ENCODE measurements at places on chromosomes 2 and 18.

DNA sequence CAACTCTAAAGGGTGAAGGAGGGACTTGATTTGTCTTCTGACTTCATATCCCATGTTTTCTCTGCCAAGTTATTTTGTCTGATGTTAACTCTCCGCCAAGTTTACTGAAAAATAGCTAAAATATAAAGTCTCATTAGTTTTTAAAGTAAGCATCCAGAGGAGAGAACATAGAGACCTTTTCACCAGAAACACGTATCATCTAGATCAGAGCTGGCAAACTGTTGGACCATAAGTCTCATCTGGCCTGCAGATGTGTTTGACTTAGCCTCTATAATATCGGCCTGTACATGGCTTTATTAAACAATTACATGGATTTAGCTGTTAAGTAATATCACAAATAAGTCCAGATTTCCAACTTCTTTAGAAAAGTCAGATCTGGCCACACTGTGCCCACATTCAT is 182.6 kb downstream of the PLCL1 start:
- no peak for DNase-seq

DNA sequence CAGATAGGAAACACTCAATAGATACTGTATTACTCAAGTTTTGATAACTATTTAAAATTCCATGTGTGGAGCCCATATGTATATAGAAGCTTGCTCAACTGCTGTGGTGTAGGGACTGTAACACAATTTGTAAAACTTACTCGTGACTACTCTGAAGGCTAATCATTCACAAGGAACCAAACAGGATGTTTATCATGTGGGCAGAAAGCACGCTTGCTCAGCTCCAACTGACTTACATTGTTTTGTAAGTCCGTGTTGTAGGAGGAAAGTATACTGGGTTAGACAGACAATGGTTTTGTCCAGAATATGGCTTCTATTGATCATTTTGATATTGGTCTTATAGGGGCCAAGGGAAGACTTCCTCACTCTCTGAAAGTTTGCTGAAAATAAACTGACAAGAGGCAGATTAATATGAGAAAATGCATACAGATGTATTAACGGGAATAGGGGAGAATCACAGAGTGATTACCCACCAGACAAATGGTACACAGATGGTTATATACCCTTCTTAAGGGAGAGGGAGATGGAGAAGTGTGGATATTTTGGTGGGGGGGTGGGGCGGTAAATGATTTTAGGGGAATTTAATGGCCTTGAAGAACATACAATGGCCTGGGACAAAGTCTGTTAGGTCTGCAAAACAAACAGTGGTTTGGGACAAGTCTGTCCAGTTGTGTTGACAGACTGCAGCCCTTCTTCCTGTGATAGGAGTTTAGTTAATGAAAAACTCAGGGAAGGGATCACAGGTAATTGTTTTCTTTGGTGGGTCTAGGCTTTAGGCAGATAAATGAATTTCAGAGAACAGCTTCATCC is 259.3 kb upstream of the SP5 start:
- no peak for DNase-seq

DNA sequence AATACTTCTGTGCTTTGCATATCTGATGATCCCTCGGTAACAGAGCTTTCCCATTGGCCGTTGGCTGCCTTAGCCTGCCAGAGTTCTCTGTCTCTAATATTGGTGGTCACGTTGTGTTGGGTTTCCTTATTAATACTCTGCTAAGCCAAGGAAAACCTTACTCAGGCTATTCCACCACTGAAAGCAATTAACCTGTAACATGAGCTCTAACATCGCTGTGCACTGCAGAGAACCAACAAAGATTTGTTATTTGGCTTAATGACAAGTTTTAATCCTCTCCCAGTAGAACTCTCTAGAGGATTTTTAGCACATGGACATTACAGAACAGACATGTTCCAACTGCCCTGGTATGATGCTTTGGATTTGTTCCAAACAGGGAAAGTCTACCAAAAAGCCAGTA is 825.9 kb upstream of the POU3F3 start:
- no peak for DNase-seq

DNA sequence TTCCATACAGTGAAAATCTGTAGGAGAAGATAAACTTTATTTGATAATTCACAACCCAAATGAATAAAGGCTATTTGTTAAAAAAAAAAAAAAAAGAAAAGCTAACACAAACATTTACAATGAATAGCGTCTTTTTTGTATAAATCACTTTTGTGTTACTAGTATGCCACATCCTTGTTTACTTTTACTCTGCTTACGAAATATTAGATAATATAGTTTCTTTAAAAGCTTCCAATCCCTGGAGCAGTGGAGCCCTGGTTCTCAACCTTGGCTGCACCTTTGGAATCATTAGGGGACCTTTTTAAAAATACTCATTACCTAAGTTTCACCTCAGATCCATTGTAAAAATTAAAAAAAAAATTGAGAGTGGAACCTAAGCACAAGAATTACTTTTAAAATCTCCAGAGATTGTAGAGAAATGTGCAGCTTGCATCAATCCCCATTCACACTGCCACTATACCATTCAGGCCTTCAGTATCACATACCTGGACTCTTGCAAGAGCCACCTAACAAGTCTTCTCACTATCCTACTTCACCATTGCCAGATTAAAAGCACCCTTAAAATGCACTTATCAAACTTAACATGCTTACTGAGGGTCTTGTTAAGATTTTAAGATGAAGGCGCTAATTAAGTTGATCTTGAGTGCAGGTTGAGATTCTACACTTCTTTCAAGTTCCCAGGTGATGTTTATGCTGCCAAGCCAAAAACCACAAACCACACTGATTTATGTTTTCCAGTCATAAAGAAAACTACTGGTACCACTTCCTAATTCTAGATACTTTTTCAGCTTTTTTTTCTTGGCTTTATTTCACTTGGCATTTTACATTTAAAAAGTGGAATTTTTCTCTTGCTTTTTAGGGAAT is 59.7 kb upstream of the ZC3H15 start:
- no peak for DNase-seq

DNA sequence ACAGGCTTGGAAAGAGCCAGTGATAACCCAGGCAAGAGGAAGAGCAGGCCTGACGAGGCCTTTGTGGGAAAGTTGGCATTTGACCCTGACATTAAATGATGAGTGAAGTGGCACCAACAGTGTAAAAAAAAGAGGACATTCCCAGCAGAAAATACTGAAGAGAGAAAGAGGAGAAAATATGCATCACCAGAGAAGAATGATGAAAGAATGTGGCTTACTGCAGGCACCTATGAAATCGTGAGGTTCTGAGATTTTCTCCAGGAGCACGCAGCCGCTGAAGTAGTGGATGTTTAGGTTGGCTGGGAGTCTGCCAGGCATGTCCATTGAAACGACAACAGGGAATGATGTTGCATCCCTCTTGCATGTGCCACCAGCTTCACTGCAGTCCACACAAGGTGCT is 13.8 kb downstream of the EHD3 start:
- no peak for DNase-seq

DNA sequence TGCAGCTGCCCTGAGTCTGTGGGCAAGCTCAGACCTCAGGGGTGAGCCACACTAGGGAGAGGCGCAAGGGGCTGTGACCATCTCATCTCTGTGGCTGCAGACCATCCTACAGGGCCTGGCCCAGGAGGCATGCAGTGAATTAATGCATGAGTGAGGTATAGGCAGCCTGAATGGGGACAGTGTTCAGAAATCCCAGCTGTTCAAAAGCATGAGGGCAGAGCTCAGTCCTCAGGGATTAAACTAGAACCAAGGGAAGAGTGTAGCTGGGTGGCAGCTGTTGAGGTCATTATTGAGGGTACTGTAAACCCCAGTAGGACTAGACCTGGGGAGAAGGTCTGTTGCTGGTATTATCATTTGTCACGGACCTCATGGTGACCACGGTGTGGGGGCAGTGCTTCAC is 17.0 kb downstream of the TMEM177 start:
- DNase-seq = no peak

DNA sequence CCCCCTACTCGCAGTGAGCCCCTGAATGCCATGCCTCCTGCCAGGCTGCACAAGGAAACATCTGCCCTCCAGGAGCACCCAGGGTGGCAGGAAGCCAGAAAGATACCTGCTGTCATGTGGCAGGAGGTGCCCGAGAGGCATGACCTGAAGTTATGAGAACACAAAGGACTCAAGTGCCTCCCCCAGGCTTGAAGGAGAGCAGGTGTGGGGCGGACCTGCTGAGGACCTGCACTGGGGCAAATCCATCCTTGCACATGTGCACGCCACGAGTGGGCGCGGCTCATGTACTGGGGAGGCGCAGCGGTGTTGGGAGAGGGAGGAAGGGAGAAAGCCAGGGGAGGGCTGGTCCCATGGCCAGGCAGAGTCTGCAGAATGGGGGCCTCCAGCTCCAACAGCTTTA is 26.9 kb downstream of the SDC1 start:
- DNase-seq = no peak

- no peak for DNase-seq
Observed at GRCh38 chr2:157363612-157364101, 38.0 kb upstream of the ERMN start.

DNA sequence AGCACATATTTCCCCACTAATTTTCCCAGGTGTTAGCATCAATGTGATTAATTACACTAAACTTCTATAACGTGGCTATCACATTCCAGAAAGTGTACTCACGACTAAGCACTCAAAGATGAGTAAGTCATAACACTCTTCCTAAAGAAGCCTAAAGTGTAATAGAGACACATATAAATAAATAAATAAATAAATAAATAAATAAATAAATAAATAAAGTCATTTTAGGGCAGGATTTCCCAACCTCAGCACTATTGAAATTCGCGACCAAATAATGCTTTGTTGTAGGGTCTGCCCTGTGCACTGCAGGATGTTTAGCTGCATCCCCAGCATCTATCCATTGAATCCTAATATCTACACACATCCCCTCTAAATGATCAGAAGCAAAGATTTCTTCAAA is 390.9 kb downstream of the CDH7 start:
- DNase-seq = no peak

DNA sequence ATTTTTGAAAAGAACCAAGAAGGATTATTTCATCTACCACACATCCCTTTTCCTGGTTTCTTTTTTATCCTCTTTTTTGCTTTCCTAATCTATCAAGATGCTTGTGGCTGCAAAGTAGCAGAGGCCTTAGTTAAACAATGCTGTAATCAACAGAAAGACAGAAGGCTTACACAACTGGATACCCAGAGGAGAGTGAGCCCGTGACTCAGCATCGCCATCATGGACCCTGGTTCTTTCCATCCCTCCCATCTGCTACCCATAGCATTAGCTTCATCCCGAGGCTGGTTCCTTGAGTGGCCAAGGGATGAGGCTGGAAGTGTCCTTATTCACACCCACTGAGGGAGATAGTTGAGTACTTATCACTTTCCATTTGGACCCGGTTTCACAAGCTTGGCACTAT is 7.5 kb upstream of the HAAO start:
- no peak for DNase-seq

DNA sequence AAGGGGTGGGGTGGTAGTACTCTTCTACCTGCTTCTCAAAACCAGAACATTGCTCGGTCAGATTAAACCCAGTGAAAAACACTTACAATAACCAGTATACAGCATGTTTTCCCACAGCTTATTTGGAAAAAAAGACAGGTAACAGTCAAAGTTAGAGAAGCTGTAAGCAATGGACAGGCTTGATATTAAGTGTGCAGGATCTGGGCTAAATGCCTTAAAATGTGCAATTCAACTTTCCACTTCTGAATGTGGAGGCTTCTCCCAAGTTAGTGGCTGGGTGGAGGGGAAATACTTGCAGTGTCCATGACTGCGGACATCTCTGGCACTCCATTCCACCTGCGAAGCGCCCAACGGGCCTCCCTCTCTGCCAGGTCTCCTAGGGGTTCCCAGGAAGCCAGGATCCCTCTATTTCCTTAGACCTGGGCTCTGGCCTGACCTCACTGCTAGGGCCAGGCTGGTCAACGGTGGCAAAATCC is 5.3 kb downstream of the ZEB2 start:
- DNase-seq = no peak

DNA sequence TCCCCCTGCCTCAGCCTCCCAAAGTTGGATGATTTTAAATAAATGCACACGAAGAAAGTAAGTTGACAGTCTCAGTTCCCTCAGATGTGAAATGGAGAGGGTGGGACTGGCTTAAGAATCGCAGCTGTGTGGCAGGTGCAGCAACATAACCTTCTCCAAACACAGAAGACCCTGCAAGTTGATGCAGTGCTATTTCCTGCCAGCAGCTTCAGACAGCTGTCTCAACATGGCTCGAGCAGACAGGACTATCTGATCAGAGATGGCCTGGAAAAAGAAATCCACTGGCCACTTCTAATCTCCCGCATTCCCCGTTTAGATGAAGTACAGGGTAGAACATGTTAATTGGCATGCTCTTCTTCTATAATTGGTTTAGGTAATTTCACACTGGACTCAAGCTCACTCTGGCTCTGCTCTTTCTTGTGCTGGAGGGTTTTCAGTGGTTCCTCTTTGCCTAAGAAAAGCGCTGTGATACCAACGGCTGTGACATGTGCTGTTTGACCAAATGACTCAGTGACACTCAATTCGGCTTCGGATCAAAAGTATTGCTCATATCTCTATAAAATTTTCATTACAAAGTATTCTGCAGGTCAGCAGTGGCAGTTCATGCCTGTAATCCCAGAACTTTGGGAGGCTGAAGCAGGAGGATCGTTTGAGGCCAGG is 40.2 kb downstream of the MYOM1 start:
- no peak for DNase-seq

DNA sequence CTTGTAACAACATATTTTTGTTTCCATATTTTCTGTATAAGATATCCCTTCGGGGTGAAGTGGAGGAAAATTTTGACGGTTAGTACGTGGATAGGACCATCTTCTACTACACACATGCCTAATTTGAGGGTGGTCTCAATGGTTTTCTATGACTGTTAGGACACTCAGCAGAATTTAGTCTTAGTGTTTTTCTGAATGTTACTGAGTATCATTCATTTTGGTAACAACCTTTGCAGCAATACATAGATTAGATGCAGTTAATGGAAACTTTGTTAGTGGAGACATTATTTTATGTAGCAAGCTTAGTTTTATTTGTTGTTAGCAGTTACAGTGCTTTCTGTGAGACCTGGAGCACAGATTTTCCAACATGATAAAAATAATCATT is 1.6 kb downstream of the ITGAV start:
- no peak for DNase-seq
